ENCODE measurements at places on chromosomes 16 and 17.

DNA sequence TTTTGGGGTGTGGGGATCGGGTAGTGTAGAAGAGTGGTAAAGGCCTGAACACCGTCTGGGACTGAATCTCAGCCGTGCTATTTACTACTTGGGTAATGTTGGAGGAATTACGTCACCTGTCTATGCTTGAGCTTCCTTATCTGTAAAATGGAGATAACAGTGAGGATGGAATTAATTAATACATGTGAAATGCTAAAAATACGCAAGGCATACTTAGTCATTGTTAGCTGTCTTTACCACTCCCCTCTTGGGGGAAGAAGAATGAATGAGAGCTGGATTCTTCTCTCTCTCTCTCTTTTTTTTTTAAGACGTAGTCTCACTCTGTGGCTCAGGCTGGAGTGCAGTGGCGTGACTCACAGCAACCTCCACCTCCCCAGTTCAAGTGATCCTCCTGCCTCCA is 41.1 kb upstream of the TANGO6 start:
- DNase-seq, result no peak

GRCh38 chr17:33628500-33629346 is 335.6 kb upstream of the ASIC2 start:
- DNase-seq, result no peak

DNA sequence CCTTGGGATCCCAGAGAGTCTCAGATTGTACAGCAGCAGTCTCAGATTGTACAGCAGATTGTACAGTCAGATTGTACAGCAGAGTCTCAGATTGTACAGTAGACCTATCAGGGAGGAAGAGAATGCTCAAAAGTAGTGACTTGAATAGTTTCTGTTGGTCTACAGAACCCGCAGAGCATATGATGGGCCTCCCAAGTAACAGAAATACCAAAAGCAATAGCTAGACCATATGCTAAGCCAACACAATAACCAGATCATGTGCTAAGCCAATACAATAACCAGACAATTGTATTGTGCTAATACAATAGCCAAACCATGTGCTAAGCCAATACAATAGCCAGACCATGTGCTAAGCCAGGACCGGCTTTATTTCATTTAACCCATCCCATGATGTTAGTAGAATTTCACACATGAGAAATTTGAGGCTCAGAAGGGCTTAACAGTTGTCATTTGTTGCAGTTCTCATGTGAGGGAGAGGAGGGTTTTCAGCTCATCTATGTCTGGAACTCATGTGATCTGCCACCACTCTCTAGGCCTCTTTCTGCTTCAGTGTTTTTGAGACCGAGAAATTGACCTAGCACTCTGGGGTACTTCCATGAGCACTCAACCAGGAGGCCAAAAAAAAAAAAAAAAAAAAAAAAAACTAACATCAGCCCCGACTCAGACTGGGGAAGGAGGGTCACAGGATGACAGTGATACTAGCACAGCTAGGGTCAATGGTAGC is 144.0 kb downstream of the SOX9 start:
- peak; percentile 11 for DNase-seq

- DNase-seq, result no peak
These were observed 2.7 kb upstream of the PRKCA start for GRCh38 chr17:66299711-66300110.

- no peak for DNase-seq
These were observed 203.0 kb downstream of the UTP18 start for GRCh38 chr17:51463353-51463752.

DNA sequence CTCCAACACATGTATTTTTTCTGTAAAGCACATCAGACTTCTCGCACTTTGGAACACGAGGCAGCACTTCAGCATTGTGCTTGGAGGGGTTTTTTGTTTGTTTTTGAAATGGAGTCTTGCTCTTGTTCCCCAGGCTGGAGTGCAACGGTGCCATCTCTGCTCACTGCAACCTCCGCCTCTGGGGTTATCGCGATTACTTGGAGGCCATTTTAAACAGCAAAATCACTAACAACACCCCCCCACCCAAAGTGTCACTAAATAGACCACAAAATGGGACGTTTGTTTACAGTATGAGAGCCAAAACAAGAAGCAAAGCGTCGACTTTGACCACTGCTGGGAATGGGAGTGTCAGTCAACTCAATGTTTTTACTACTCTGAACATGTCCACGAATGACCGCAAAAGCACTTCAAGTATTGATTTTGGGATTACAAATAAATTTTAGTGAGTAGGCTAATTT is 9.0 kb upstream of the C16orf87 start:
- DNase-seq, result no peak

DNA sequence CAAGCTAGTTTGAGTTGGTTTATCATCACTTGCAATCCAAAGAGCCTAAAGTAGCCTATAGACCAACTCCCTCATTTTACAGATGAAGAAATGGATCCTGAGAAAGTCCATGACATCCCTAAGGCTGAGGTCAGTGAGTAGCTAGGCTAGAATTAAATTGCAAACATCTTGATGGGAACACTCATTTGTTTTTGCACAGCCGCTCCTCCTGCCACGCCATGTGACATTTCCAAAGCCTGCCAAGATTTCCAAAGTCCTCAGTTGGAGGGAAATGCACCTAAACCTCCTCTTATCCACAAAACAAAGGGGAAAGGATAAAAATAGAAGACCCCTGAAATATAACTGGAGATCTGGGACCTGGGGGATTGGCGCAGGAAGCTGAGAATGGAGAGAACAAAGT is 15.0 kb downstream of the TMEM92 start:
- no peak for DNase-seq

- DNase-seq, result no peak
These were observed 148.0 kb upstream of the TNRC6C start for GRCh38 chr17:77810536-77810935.

DNA sequence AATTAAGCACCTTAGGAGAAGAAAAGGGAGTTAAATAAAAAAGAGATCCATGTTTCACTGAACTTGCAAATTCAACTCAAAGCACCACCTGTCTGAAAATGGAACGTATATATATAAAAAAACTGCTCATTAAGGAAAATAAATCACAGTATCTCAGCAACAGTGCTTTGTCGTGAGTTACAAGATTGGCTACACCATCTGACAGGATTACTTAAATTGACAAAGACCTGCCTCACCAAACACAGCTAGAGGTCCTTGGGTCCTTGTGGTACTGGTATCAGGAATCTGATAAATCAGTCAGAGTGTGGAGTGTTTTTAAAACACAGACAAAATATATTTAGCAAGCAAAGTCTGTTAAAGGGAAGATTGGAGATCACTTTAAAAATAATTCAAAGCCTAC is 63.9 kb downstream of the KANSL1 start:
- no peak for DNase-seq

DNA sequence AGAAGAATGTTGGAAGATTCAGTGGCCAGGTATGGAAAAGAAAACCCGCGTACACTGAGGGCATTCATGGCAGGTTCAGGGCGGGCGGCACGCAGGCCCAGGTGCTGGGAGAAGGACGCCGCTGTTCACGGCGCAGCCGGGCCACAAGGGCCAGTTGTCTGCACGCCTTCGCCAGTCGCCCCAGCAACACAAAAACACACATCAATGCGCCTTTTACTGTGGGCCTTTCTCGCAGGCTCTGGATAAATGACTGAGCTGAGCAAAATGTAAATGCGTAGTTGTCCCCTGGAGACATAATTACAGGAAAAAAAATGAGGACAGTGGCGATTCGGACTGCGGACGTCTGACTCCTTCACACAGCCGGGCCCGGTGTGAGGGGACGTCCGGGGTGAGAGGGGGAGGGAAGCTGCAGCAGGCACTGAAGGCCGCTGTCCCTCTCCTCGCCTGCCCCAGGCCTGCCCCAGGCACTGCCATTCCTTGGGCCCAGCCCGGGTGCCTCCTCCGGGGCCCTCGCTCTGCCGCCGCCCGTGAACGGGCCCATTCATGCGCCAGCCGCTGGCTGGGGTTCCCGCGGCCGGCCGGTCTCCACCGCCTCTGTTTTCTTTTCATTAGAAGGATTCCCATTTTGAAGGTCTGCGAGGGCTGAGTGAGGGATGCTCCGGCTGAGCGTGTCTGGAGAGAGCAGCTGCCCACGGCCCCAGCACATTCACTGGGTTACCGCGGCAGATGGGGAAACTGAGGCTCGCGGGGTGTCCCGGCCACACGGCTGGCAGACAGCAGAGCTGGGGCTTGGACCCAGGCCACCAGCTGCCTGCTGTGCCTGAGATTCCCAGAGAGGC is 6.5 kb upstream of the ZNF469 start:
- DNase-seq, result no peak

DNA sequence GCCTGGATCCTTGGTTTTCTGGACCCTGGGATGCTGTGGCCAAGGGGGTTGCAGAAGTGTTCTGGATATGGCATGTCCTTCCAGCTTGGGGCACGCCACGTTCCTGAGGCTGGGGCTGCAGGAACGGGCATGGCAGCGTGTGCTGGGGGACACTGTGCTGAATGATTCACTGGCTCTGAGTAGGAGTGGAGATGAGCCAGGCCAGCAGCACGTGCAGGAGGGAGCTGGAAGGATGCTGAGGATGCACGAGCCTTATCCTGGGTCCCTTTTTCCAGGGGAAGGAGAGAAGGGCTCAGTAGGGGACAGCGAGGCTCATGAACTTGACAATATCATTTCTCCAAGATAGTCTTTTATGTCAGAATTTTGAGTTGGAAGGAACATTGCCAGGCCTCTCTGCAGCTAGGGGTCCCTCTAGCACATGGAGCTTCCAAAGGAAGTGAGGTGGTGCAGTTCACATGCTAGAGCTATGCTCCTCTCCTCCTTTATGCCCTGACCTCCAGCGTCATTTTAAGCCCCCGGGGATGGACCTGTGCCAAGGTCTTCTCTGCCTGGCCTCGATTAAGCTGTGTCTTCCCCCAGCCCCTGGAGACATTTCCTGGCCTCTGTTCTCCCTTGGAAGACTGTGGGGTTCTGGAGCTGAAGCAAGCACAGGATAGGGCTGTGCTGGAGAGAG is 125.9 kb downstream of the OR1D5 start:
- no peak for DNase-seq

DNA sequence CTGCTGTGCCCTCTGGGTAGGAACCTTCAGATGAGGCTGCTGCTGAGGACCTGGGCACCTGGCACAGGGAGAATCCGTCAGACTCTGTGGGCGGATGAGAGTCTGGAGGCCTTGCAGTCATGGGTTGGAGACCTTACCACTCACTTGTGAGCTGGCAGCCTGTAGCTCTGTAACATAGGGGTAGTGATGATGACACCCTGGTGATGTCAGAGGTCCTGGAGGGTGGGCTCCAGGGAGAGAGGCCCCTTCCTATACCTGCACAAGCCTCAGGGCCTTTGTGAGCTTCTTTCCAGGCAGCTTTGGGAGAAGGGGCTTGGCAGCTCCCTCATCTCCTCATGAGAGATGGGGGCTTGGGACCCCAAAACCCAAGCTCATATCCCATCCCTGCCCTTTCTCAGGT is 1.6 kb downstream of the MIEF2 start:
- DNase-seq, result no peak

GRCh38 chr16:49446805-49447204 is 73.2 kb downstream of the C16orf78 start:
- DNase-seq, result no peak

DNA sequence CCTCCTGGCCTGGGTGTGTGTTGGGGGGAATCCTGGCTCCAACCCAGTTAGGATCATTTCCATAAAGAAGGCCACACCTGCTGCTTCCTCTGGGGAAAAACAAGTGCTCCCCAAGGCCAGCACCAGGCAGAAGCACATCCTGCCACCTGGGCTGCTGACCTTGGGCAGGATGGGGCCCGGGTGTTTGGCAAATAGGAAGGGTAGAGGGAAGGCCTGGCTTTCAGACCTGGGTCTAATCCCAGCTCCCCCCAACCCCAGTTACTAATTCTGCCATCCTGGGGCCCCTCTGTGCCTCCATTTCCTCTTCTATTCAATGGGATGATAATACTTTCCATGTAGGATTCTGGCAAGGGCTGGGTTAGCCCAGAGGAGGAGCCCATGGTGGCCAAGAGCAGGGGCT is 3.0 kb upstream of the NLRC5 start:
- no peak for DNase-seq

DNA sequence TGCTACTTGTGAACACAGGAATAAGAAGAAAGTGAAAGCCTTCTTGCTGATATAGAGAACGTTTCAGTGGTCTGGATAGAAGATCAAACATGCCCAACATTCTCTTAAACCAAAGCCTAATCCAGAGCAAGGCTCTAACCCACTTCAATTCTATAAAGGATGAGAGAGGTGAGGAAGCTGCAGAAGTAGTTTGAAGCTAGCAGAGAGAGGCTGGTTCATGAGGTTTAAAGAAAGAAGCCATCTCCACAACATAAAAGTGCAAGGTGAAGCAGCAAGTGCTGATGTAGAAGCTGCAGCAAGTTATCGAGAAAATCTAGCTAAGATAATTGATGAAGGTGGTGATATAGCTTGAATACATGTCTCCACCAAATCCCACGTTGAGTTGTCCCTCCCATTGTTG is 383.3 kb upstream of the ASIC2 start:
- DNase-seq, result no peak

DNA sequence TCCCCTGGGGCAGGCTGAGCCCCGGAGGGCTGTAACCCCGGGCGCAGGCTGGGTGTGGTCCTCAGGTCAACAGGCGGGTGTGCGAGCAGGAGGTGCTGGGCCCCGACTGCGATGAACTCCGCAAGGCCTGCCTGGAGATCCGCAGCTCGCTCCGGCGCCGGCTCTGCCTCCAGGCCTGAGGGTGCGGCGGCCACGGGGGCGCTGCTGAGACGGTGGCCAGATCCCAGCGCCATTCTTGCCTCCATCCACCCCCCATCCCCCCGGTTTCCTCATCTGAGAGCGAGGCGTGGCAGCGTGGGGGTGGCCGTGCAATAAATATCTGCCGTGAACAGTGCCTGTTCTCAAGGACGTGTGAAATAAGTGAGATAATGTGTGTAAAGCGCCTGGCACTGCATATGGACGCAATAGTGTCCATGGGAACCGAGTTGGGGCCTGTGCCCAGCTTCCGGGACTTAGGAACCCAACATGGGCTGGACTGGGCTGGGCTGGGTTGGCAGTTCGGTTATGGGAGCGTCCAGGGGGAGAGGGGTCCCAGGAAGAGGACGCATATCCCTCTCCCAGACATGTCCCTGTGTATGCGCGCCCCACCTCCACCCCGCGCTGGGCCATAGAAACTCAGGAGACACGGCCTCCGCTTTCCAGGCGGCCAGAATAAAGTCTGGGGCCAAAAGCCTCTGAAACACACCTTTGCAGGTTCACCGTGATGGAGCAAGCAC is 15.0 kb downstream of the ZNF213 start:
- DNase-seq, result no peak

GRCh38 chr16:84724606-84725309 is 25.0 kb downstream of the USP10 start:
- no peak for DNase-seq

GRCh38 chr17:52751051-52751450 is 592.5 kb upstream of the CA10 start:
- no peak for DNase-seq

DNA sequence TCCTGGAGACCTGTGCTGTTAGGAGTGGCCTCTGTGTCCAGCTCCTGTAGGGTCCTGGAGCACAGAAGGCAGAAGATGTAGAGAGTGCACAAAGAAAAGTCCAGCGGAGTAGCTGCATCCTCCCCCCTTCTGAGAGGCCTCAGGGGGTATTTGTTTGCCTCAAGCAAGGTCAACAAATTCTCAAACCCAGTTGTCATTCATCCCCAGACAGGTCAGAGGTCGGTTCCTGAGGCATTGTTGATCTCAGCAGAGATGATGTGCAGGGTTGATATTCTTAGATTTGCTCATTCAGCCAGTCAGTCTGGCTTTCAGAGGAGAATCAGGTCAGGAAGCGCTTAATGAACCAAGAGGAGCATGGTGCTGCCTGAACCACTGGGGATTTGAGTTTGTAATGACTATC is 8.3 kb upstream of the RBFOX1 start:
- no peak for DNase-seq

All from GM12878 (cell line).